NCI-H2081 (cell line): ENCODE measurements at places on chromosomes 2 and 18.

DNA sequence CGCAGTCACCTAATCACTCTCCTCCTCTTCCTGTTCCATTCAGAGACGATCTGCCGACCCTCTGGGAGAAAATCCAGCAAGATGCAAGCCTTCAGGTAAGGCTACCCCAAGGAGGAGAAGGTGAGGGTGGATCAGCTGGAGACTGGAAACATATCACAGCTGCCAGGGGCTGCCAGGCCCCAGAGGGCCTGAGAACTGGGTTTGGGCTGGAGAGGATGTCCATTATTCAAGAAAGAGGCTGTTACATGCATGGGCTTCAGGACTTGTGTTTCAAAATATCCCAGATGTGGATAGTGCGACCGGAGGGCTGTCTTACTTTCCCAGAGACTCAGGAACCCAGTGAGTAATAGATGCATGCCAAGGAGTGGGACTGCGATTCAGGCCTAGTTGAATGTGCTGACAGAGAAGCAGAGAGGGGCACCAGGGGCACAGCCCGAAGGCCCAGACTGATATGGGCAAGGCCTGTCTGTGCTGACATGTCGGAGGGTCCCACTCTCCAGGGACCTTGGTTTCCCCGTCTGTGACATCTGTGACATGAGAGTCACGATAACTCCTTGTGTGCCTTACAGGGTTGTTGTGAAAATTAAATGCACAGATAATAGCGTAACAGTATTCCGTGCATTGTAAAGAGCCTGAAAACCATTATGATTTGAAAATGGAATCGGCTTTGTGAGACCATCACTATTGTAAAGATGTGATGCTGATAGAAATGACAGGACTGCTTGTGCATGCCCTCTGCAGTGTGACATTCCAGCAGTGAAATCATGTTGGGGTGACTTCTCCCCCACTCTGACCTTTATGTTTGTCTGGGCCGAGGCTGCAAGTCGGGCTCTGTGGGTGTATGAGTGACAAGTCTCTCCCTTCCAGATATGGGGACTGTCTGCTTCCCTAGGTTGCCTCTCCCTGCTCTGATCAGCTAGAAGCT lies 510 bp downstream of the IL1RN start:
- no peak for DNase-seq

GRCh38 chr2:8986327-8986976 lies 17.0 kb downstream of the MBOAT2 start:
- DNase-seq = no peak

DNA sequence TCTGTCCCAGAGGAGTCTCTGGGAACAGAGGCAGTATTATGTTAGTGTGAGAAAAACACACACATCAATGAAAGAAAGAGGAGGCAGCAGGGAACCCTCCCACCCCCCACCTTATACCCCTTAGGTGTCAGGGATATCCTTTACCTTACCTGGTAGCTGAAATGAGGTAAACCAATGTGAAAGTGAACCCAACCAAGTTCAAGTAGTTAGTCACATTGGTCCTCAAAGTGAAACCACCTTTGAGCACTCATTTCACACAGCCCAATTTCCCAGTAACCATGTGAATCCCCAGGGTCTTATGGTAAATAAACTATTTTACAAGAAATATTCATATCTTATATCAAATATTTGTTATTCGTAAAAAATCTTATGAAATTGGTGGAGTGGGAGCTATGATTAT lies 377.8 kb downstream of the LRATD1 start:
- no peak for DNase-seq

DNA sequence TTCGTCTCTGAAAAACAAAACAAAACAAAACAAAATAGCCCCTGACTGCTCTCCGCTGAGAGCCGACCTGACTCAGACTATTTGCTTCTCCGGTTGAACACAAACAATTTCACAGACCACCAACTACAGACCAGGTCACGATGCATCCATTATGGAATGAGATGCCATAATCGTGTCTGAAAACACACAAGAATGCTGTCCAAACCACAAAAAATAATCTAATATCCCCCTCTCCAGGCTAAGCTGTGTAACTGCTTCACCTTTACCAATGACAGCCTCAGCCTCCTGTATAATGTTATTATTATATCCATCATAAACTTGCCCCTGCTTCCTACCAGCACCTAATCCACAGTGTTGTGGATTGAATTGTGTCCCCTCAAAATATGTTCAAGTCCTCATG lies 114.7 kb downstream of the DNAH6 start:
- peak; percentile 10 for DNase-seq

DNA sequence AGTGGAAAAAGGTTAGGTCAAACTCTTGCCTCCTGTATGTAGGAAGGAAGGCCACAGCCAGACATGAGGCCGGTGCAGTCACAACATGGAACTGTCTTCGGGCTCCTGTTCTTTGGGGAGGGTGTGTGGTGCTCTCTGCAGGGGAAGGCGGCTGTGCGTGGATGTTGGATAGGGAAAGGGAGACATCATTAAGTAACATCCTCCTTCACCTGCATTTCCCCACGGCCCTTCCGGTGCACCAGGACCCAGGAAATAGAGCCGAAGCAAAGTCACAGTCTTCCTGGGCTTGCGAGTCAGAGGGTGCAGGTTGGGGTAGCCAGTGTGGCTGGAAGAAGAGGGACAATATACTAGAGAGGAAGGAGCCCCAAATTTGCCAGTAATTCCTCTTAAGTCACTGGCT lies 78.9 kb upstream of the SMAD7 start:
- no peak for DNase-seq

GRCh38 chr2:230739961-230740360 lies 27.3 kb downstream of the CAB39 start:
- no peak for DNase-seq

GRCh38 chr2:118968042-118968441 lies 26.0 kb downstream of the MARCO start:
- no peak for DNase-seq

- no peak for DNase-seq
Observed at GRCh38 chr2:146997945-146998344, 846.9 kb upstream of the ACVR2A start.

DNA sequence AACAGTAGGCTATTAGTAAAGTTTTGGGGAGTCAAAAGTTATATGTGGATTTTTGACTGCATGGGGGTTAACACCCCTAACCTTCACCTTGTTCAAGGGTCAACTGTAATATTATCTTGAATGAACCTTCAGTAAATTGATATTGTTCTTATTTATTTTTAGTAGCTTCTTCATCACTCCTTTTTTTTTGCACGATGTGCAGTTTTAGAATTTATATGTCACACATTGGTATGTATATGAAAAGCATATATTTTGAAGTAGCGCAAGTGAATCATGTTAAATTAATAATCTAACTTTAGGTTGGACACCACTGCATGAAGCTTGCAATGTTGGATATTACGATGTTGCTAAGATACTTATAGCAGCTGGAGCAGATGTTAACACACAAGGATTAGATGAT lies 79.9 kb downstream of the ANKRD12 start:
- DNase-seq = no peak

- no peak for DNase-seq
Observed at GRCh38 chr18:31380912-31381311, 4.3 kb downstream of the DSG4 start.

DNA sequence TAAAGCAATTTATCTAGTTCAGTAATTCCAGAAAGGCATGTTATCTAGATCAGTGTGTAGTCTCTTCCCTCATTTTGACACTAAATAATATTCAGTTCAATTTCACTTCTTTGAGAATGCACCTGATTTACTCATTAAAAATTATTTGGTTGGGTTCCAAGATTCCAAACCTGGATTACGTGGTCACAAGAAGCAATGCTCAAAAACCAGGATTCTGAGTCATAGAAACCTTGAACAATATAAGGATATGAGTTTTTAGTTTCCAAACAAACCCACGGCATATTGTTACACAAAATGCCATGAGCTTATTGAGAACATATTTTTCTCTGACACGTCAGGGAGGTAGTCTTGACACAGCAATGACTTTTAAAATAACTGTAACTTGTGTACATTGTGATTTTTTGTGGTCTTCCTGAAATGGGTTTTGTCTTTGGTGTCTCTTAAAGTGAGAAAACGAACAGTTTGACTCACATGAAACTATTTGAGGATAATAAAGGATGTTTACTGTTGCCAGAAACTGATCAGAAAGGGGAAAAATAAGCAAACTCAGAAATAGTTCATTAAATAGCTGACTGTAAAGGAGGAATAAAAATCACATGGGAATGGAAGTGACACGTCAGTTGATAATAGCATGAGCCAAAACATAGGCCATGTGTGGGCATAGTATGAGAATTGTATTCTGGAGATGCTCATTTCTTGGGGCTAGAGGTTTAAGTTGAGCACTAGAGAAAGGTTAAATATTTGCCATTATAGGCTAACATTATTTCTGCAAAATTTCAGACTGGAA lies 617.7 kb upstream of the CDH2 start:
- no peak for DNase-seq

DNA sequence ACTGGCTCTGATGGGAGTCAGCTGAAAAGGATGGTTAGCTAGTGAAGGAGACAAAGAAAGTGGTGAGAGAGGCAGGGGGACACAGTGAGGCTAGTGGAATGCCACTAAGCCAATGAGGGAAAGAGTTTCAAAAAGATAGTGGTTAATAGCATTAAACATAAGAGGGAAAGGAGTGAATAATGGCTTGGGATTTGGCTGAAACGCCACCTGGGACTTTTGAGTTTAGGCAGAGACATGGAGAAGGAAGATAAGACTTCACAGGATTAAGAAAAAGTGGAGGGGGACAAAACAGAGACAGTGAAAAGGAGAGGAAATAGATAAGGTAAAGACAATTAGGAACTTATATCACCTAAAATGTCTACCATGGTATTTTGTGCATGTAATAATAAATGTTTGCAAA lies 6.9 kb downstream of the CD28 start:
- no peak for DNase-seq

DNA sequence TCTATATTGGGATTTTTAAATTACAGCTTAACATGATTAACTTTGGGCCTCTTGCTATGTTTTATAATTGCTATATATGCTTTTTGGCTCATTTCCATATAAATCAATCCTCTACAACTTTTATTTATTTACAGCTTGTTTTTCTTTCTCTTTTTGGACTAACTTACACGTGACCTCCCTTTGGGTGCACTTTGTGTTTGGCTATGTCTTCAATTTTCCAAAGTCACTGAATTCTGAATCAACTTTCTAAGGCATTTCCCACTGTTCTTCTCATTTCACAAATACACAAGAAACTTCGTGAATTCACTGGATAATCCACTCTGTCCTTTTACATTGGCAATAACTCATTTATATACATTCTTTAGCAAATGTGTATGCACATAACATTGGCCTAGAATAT lies 5.4 kb upstream of the CPS1 start:
- no peak for DNase-seq

GRCh38 chr2:112149194-112149593 lies 11.0 kb downstream of the FBLN7 start:
- no peak for DNase-seq

DNA sequence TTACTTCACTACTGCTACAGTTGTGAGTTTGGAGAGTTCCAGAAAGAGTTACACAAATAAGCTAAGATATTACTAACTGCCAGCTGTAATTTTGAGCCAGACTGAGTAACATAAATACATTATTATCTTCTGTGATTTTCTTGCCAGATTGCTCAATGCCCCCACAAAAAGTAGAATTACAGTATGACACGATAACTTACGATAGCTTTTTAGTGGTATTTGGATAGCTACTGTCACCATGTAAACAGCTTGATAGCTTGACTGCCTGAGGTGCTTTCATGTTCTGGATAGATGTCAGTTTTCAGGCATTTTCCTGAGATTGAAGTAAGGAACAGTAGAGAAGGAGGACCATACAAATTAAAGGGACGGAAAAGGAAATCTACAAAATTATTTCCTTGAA lies 533.3 kb downstream of the SOCS6 start:
- DNase-seq = no peak

DNA sequence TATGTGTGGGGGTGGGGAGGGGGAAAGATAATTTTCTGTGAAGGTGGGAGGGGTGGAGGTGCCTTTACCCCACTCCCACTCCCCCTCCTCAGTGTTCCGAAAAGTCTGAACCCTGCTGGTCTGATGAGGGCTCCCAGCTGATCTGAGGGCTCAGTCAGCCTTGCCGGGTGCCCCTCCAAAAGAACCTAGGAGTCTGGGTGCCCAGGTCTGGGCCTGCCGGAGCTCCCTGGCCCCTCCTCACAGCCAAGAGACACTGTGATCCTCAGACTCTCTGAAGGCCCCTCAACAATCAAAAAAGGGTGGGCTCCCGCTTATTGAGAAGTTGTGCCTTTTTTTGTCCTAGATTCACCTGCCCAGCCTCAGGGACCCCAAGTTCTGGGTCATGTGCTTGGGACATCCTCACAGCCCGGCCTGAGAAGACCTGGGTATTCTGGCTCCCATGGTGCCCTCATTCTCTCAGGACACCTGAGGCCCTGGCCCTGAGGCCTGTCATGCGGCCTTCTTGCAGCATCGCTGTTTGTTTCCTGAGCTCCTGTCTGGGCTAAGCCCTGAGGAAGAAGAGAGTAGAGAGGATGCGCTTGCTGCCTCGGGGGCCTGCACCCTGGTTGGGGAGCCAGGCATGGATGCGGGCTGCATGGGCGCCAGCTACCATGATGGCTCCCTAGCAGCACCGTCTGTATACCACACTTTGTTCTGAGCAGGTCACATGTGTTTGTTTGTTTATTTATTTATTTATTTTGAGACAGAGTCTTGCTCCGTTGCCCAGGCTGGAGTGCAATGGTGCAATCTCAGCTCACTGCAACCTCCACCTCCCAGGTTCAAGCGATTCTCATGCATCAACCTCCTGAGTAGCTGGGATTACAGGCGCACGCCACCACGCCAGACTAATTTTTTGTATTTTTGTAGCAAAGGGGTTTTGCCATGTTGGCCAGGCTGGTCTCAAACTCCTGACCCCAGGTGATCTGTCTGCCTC lies 44.0 kb downstream of the SDC1 start:
- DNase-seq = no peak
